Activated CD8-positive, alpha-beta memory T cell treated with anti-CD3 and anti-CD28 coated beads for 24 hours (primary cell): ENCODE measurements at places on chromosomes 4 and X.

DNA sequence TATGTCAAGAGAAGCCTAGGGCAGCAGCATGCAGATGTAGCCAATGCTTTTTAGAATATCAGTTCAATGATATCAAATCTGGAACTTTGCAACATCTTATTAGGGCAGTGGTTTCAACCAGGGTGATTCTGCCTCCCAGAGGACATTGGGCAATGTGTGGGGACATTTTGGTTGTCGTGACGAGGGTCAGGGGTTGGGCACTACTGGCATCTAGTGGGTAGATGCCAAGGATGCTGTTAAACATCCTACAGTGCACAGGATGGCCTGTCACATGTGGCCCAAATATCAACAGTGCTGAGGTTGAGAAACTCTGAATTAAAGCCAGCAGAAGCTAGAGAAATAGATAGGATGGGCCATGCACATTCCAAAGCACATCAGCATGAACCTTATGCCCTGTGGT lies 152.3 kb downstream of the AMELX start:
- DNase-seq: no peak

- DNase-seq: no peak
These were observed 95.0 kb downstream of the RAPGEF2 start for GRCh38 chr4:159197885-159198269.

- DNase-seq: no peak
These were observed 87.8 kb upstream of the FAM241A start for GRCh38 chr4:112057470-112057869.

DNA sequence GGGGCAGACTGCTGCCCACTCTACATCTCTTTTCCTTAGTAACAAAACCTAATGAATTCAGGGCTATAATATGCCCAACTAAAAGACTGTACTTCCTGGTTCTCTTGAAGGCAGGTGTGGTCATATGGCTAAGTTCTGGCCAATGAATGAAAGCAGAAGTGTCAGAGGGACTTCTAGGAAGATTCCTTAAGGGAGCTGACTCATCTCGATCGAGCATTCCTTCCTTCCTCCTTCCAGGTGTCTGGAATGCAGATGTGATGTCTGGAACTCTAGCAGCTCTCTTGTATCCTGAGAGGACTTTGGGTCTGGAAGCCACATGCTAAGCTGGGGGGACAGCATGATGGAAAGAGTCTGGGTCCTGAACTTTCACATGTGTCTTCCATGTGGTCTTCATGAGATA lies 116.2 kb upstream of the STX18 start:
- no peak for DNase-seq

- DNase-seq: no peak
These were observed 69.2 kb downstream of the VCX3A start for GRCh38 chrX:6465756-6466155.

GRCh38 chrX:15849555-15849954 lies 5.1 kb downstream of the AP1S2 start:
- no peak for DNase-seq

DNA sequence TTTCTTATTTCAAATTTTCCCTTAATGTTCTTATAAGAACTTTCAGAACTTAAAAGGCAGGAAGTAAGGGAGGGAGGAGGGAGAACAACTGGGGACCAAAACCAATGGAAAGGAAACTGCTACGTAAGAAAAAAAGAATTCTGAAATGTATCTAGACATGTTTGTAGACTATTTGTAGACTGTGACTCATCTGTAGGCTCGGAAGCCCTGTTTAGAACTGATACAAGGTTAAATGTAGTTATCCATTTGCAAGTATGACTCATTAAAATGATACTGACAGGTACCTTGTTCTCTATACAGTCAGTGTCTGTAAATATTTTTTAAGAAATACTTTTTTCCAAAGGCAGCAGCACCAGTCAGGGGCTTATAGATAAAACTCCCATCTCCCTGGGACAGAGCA lies 202.0 kb downstream of the DHX15 start:
- DNase-seq: no peak

DNA sequence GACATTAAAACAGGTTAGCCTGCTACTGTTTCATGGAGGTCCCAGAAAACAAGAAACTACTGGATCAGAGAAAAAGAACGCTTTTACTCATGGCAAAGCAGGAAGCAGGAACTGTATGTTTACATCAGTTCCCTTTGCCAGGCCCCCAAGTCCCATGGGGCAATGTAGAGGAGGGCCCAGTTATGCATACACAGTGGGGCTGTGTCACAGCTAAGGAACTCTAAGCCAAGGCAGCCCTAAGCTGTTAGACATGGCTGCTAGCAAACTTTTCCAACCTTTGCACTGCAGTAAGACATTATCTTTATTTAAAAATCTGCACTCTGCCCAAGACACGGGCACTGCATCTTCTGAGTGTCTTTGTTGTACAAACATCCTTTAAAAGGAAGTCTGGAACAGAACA lies 975.8 kb downstream of the C4orf33 start:
- no peak for DNase-seq

GRCh38 chr4:179503976-179504375 lies 2061.7 kb upstream of the AGA start:
- no peak for DNase-seq

DNA sequence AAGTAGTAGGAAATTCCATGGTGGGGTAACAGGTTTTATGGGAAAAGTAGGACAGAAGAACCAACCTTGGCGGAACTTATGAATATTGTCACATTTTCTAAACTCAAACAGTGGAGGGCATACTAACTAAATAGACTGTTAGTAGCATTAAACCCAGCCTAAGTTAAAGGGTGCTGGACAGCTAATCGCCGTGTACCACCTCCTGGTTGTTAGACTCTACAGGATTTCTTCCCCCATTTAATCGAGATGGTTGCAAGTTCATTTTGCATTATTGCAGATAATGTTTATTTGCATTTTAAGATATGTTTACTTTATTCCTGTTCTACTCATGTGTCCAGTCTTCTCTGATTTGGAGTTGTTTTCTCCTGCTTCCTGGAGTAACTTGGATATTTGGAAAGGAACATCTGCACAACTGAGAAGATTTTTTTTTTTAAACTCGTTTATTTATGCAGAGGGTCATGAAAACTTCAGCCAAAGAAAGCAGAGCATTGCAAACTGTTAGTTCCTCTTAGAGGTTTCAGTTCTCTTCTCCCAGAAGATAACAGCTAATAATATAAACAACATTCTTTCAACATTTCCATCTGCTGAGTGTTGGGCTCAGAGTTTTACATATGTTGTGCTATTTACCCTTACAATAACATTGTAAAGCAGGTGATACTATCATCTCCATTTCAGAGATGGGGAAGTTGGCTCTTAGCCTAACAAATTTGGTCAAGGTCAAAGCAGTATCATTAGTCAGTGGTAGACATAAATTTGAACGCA lies 51.5 kb upstream of the TBC1D9 start:
- DNase-seq: no peak

GRCh38 chrX:57289089-57289488 lies 2.6 kb downstream of the FAAH2 start:
- no peak for DNase-seq

GRCh38 chr4:68338625-68339024 lies 11.3 kb downstream of the YTHDC1 start:
- no peak for DNase-seq

DNA sequence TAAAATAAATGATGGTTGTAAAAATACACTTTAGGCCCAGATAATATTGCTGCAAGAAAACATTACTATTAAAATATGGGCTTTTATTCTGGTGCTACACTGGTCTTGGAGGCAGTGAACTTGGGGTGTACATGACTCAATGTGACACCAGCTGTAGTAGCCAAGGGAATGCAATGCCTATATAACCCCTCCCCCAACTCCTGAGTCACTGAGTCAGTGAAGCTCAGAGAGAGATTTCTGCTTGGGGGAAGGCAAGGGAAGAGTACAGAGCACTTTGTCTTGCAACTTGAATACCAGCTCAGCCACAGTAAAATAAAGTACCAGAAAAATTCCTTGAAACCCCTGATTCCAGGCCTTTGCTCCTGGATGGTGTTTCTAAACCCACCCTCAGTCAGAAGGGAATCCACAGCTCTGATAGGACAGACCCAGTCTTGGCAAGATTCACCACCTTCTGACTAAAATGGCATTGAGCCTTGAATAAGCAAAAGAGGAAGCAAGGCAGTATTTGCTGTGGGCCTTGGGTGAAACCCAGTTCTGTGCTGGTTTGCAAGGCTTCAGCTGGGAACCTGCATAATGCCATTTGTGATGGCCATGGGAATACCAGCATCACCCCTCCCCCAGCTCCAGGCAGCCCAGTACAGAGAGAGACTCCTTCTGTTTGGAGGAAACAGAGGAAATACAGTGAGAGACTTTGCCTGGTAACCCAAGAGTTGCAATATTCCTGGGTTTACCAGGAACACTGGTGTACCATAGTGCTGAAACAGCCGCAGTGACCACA lies 209.9 kb downstream of the IQCM start:
- DNase-seq: no peak

DNA sequence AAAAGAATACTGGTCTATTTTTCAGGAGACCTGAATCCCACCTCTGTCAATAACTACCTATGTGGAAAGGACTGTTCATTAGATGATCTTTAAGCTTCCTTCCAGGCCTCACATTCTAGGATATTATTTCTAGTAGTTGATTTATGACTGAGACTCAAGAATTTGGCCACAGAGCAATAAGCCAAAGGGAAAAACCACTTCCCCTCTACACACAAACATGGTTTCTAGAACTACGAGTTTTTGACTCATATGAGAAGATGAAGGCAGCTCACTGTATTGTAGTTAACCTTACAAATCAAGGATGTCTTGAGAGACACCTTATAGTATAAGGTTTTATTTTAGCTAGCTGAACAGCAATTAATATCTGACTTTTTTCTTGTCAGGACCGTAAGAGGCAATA lies 36.9 kb upstream of the GDPD2 start:
- DNase-seq: no peak

DNA sequence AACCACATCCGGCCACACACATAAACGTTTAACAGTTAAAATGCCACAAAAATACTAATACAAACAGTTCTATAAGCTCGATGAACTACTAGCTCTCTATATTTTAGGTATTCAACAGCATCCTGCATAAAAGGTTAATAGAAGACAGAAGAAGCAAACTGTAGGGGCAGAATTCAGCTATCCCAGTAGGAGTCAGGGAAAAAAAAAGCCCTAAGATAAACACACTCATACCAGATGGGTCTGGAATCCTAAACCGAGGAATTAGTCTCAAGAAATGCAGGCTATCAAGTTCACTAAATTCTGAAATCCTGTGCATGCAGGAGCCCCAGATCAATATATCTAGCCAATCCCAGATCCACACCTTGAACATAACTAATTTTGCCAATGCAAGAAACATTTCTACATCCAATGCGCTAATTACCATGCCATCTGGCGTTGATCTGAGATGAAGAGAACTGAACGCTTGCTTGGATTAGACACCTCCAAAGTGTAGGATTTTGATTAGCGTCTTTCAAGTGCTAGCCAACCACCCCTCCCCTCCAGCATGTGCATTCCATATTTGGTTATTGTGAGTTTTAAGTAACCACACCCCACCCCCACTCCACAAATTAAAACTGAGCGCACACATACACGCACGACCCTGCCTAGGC lies 512.2 kb upstream of the INTU start:
- DNase-seq: no peak

- no peak for DNase-seq
These were observed 171.6 kb downstream of the PCDH10 start for GRCh38 chr4:133320576-133321170.

- DNase-seq: no peak
These were observed 106.8 kb downstream of the STOX2 start for GRCh38 chr4:184011826-184012380.

DNA sequence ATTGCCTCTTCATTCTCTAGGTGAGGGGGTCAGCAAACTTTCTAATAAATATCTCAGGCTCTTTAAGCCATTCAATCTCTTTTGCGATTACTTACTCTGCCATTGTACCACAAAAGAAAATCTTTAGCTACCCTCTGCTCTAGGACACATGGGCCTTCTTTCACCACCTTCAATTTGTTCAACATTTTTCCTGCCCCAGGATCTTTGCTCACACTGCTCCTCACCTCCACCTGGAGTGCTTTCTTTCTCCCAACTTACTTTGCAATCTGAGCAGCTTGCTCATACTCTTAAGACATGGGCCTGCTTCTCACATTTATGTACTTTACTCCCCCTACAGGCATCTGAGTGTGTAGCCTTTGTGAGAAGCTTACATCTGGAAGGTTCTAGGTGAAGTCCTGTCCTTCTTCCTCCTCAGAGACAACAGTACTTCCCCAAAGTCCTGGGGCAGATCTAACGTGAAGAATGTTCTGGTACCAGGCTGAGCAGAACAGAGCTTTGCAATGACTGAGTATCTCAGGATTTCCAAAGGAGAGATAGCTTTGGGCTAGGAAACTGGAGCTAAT lies 55.0 kb upstream of the PRDM5 start:
- no peak for DNase-seq

DNA sequence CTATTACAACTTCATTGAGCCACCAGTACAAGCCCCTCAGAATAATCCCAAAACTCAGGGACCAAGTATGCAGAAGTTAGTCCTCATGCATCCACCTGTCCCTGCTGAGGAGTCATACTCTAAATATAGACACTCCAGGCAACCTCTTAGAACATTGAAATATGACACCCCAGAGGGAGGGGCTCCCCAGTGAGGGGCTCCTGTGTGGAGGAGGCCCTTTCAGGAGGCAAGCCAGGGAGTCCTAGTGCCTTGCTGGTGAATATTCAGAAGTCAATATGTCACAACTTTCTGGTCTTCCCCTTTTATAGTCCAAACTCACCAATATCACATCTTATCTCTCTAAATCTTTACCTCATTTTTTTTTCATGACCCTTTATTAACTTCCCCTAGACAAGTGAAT lies 1.6 kb upstream of the ARMCX6 start:
- DNase-seq: no peak

DNA sequence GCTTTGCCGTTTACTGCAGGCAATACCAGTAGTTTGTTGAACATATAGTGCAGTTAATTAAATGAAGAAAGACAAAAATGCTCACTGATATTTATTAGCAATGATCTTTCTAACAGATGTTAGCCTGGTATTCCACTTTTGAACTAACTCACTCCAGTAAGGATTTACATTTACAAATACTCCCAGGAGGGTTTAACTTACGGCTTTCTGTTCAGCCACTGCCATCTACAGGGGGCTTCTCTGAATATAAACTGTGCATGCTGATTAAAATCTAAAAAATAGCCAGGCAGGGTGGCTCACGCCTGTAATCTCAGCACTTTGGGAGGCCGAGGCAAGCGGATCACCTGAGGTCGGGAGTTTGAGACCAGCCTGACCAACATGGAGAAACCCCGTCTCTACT lies 2.2 kb upstream of the SRD5A3 start:
- DNase-seq: no peak

DNA sequence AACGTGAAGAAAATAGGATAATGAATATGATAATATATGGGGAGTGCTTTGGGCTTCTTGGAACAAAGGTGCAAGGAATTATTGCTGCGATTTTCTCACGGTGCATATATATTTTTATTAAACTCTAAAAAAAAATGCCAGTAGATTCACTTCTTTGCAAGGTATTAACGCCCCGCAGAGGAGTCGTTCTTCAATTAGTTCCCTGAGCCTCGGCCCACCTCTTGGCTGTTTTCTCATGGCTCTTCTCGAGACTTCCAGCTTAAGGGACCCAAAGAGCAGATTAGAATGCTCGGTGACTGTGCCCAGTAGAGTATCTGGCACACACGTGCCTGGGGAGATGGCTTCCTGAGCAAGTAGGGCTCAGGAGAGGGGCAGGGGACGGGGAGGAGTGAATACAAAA lies 367.4 kb downstream of the MID1IP1 start:
- no peak for DNase-seq

- no peak for DNase-seq
These were observed 929.1 kb downstream of the STIM2 start for GRCh38 chr4:27789773-27790172.
